Upper lobe of left lung (tissue), 6 donors: ENCODE measurements at places on chromosomes 1 and 21. TPM values are rescaled to one million over a fixed set of nuclear protein-coding genes. Genes with fewer than 3 reads are reported as not detected.

C8B gene
- total RNA-seq: 0.26 TPM

TDRD10 gene
- 47.1 TPM for total RNA-seq

E2F2 gene
- total RNA-seq: 1.9 TPM

FBXO2 gene
- 18.0 TPM for total RNA-seq

SPRR1B gene
- total RNA-seq: not detected

C1orf185 gene
- not detected for total RNA-seq

SH2D1B gene
- 0.61 TPM for total RNA-seq

LORICRIN gene
- total RNA-seq: not detected

GPR161 gene
- 13.6 TPM for total RNA-seq

C8A gene
- total RNA-seq: not detected

CRABP2 gene
- total RNA-seq: 1.3 TPM

IQGAP3 gene
- 1.2 TPM for total RNA-seq

SPATC1L gene
- total RNA-seq: 10.3 TPM
